Lower leg skin (tissue), 4 donors: ENCODE measurements at places on chromosomes 5 and 9. TPM values are rescaled to one million over a fixed set of nuclear protein-coding genes. Genes with fewer than 3 reads are reported as not detected.
A peak's percentile ranks its signal among the peaks of the same experiment; 100 is the strongest.

DNA sequence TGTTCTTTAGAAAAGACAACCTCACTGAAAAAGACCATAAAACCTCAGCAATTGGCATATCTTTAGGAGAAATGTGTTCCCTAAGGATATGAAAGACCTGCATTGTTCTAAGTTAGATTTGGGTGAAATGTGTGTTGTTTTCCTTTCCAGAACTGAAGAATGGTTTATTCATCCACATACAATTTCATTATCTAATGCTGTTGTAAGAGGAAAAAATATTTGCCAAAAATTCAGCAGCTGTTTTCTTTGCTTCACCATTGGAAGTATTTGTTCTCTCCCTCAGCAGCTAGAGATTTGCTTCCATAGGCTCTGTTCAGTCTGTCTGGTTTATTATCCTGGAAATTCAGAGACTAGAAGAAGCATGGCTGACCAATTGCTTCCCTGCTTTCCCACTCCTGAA lies 150.9 kb downstream of the ISOC1 start:
- DNase-seq: no peak

DNA sequence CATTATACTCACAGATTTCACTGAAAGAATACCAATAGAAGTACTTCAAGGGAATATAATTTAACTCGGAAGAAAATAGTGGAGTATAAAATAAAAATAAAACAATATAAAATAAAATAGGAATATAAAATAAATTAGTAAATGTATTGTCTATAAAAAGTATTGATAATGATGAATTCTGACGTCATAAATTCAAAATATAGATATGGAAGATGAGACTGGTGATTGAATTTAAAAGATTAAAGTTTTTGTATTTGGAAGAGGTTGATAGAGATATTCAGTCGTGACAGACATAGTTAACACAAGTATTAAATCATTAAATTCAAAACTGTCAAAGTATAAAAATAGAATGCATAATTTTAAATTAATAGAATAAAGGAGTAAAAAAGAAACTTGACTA lies 964.9 kb upstream of the C9orf72 start:
- no peak for DNase-seq

Gene GABRG2
- total RNA-seq: not detected

- no peak for DNase-seq
Measured at GRCh38 chr5:80915716-80916115, 44.4 kb upstream of the RASGRF2 start.

Gene SH3RF2
- total RNA-seq: 122 TPM

DNA sequence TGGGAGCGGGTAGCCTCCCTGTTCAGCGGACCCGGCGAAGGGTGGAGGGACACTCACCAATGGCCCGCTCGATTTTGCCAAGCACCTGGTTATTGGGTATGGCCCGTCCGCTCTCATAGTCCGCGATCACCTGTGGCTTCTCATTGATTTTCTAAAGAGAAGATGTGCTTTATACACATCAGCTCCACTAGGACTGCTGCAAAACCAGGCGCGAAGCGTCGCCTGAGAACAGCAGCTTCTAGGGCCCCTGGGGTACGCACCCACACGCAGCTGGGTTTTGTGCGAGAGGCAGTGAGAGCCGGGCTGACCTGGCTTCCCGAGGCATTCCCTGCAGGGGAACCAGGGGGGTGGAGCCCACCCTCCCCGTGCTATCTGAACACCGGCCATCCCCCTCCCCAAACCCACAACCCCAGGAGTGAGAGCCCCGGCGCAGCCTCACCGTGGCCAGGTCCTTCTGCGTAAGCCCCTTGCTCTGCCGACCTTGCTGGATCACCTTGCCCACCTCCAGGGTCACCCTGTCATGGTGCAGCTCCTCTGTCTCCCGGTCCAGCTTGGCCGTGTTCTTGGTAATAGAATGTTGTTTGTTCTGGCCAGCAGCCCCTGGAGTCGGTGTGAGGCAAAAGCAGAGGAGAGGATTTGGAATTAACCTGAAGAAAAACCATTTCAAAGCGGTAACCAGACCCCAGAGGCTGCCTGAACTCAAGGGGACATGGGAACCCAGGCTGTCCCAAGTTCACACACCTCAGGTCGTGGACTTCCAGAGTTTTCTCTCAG lies 3.1 kb downstream of the EDF1 start:
- DNase-seq: no peak

- no peak for DNase-seq
Measured at GRCh38 chr5:72214168-72214567, 105.9 kb downstream of the MRPS27 start.

DNA sequence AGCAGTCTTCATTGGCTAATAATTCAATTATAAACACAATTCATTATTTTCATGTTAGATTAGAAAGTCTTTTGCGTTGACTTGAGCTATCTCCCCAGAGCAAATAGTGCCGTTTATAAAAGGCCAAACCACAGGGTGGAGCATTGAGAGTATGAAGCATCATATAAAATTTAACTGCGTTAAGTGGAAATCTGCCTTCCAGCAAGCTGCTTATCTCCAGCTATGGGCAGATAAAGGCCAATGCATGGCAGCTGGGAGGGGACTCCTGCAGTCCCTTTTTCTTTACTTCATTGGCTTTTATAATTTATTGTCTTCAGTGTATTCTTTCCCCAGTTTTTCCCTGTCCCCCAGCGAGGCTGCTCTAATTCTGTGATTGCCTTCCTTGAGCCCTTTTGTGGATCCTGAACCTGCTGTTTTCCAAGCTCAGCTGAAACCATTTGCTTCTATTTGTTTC lies 113.7 kb downstream of the TMEM232 start:
- DNase-seq: no peak

Gene SPINK14
- not detected for total RNA-seq

GRCh38 chr9:68651280-68651893 lies 53.7 kb upstream of the PIP5K1B start:
- no peak for DNase-seq

- DNase-seq: no peak
Measured at GRCh38 chr9:91815896-91816295, 134.1 kb downstream of the ROR2 start.

DNA sequence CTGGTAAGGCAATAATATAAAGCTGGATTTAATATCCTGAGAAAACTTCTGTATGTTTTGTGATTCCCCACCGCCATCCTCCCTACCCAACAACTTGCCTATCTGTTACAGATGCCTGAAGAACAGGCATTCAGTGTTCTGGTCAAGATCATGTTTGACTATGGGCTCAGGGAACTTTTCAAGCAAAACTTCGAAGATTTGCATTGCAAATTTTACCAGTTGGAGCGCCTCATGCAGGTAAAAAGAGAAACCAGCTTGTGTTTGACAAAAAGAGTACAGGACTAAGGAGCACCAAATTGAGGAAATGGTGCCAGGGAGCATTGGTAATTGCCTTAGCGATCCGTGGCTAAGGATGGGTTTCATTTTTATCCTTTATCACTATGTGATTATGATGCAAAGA lies 40.0 kb downstream of the GPR21 start:
- no peak for DNase-seq

- DNase-seq: no peak
Measured at GRCh38 chr5:160166069-160166972, 47.1 kb upstream of the PWWP2A start.

GRCh38 chr5:67393211-67393610 lies 196.6 kb upstream of the CD180 start:
- no peak for DNase-seq

- peak; percentile 59 for DNase-seq
Measured at GRCh38 chr5:149434162-149435014, 55.3 kb upstream of the IL17B start.

GRCh38 chr5:7515284-7515914 lies 119.5 kb downstream of the ADCY2 start:
- DNase-seq: no peak

Gene YTHDC2
- total RNA-seq: 13.8 TPM

Gene C9orf50
- total RNA-seq: not detected

DNA sequence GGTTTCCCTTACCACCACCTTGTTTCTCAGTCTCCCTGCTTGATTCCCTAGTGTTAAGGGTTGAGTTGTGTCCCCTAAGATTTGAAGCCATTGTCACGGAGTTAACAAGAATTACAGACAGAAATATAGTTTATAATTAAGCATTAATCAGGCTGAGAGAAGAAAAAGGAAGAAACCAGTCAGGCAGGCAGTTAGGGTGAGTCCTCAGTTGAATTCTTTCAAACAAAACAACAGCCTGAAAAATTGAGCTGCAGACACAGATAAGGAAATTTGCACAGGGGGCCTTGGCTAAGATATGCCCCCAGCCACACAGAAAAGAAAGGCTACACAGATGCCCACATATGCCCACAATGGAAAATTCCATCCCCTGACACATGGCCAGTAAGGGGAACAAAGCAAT lies 111.7 kb upstream of the RAI14 start:
- DNase-seq: no peak

GRCh38 chr5:160467555-160468362 lies 46.1 kb downstream of the PTTG1 start:
- DNase-seq: peak; percentile 75

GRCh38 chr9:126411948-126412284 lies 85.3 kb downstream of the MVB12B start:
- DNase-seq: no peak

Gene JMY
- total RNA-seq: 29.8 TPM
